ENCODE measurements at places on chromosomes 13 and 19.

- no peak for DNase-seq
Observed at GRCh38 chr13:38346764-38347163, 2.9 kb upstream of the UFM1 start.

DNA sequence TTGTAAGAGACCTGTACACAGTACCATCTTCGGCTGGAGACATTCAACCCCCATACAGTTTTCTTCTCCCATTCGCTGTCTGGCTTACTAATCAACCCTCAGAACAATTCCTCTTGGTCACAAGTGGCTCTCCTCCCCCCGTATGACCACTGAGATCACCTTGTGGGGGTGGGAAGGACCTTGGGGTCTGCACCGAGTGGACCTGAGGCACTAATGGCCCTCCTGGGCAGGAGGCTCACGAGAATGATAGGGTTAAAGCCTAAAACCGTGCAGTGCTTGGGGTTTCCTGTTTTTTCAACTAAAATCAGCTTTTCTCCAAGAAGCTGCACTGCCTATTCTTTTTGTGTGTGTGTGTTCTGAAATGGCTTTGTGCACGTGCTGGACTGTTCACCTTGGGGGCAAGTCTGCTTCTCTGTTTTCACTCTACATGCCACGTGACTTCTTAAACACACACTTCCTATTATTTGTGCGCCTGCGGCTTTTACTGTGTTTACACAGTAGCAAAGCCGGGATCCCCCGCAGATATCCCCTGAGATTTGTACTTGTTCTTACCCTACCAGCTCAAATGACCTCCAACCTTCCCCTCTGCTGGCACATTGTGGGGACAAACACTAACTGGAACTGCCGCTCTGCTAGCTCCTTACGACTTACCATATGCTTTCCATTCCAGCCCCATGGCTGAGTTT, 12.3 kb downstream of the RBM26 start:
- DNase-seq, result no peak

DNA sequence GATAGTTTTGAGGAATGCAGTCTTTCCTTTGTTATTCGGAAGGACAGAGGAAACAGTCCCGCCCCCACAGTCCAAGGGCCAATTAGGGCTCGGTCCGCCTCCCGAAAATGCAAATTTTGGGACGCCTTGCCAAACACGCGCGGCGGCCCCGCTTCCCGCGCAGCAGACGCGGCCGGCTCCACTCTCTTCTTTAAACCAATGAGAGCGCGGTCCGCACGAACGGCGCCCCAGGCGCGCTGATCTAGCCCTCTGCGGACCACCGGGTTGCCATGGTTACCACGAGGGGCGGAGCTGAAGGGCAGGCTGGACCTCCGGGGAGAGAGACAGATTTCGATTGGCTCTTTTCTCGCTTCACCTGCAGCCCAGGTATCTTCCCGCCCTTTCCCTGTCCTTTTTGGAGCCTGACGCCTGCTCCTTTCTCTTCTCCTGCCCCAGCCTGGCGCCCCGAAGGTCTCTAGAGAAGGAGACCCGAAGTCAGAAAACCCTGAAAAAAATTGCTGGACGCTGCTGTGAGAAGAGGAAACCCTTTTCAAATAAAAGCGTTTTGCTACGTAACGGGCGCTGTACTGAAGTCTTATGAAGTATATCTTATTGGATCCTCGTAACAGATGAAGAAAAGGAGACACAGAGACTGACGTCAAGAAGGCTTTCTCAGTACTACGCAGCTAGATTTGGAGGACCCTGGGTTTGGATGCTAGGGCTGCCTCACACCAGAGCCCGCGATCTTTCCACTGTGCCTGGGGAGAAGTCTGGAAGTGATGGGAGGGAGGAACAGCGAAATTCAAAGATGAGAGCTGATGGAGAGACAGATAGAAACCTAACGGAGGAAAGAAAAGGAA, 2.0 kb downstream of the PTH2 start:
- no peak for DNase-seq

GRCh38 chr13:57633141-57633949, 1.8 kb downstream of the PCDH17 start:
- no peak for DNase-seq

GRCh38 chr13:83557845-83558244, 324.4 kb downstream of the SLITRK1 start:
- no peak for DNase-seq

DNA sequence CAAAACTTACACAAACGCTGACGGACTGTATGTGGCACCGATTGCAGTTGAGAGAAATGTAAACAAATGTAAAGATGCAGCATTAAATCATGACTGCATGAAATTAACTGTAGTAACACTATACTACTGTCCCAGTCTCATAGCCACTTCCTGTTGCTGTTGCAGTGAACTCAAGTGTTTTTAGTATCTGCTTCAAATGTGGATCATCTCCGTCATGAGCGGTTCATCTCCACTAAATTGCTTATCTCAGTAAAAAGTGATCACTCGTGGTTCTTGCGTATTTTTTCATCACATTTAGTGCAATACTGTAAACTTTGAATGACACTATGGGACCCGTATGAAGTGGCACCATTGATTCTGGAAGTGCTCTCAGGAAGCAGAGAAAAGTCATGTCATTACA, 60.3 kb upstream of the RNF113B start:
- DNase-seq, result no peak

DNA sequence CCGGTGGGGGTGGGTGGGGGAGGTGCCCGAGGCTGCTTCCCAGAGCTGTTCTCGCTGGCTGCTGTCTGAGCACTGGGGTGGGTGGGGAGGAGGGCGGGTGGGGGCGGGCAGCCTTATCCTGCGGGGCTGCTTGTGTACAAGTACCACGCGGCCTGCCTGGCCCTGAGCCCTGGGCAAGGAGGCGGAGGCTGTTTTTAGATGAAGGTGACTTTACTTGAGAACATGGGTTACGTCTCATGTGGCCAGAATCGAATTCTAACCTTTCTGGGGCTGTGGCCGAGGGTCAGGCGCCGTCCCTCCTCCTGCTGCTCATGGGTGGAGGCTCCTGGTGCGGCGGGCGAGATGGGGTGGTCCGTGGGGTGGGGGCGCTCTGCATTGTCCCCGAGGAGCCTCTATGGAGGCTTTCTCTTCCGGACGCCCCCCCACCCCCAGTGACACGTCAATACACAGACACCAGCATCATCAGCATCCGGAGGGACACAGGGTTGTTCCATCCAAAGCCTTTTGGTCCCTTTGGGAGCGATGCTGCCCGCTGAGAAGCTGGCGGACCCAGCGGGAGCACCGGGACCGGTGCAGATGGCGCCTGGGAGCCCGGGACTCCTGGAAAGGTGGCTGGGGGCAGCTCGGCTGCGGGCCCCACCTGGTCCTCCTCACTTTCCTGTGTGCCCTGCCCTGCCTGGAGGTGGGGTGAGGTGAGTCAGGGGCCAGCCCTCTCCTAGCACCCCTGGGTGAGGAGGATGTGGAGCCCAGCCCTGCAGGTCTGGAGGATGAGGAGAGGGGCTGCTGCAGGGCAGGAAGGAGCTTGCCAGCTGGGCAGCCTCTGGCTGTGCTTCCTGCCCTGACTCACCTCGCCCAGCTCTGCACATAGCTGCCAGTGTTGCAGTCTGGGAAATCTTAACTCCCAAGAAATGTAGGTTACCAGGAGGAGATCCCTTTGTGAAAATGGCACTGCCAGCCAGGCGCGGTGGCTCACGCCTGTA, 3.4 kb downstream of the BSG start:
- DNase-seq, result peak; percentile 54

- DNase-seq, result no peak
Observed at GRCh38 chr13:77866971-77867370, 51.7 kb downstream of the EDNRB start.

DNA sequence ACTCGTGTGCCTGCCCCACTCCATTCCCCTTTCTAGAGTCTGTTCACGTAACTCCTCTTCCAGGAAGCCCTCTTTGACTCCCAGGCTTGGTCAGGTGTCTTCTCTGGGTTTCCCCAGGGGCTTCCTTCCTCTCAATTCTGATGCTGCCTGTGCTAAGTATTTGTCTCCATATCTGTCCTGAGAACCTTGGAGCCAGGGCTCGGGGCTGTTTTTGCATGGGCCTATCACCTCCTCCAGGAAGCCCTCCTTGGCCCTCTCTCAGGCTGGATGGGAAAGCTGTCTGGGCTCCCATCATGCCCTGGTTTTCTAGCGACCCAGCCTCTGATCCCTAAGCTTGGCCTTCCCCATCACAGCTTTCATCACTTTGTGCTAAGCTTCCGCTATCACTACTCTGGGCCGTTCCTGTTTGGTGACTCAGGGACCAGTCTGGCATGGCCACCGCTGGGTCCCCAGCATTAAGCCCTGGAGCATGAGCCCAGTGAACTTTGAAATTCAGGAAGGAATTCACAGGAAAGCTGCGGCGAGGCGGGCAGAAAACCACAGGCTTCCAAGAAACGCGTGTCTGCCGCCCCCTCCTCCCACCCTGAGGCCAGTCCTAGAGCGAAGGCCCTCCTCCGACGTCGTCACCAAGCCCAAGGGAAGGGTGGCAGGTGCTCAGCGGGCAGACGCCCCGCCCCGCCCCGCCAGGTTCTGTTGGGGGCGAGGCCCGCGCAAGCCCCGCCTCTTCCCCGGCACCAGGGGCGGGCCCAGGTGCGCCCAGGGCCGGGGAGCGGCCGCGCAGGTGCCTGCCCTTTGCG, 486 bp upstream of the SPINT2 start:
- DNase-seq, result peak; percentile 45

DNA sequence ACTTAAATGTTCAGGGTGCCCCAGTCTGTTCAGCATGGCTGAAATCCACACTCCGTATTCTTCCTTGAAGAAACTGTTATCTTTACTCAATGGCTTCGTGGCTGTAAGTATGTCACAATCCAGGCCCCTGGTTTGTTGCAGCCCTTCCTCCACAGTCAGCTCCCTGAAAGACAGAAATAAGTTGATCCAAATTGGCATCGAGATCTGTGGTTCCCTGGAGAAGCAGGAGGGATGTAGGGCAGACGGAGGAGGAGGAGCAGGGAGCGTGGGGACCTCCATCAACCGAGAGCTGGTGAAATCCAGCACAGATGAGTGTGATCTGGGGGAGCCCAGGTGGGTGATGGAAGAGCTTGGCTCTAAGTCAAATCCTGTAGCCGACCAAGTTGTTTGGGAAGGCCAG, 304 bp downstream of the TSPAN16 start:
- no peak for DNase-seq

DNA sequence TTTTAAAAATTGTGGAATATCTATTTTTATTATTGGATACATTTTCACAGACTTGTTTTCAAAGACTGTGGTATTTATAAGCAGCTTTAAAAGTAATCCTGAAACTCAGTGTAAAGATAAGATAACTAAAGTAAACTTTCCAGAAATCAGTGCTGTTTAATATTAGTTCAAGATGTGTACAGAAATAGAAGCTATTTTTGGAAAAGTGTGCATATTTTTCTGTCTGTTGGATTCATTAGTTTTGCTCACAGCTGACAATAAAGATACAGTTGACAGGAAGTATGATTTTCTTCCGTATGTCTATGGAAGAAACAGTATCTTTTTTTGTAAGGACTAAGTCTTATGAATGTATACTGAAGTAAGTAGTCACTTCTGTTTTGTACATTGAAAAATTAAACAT, 85.9 kb downstream of the GJA3 start:
- no peak for DNase-seq

DNA sequence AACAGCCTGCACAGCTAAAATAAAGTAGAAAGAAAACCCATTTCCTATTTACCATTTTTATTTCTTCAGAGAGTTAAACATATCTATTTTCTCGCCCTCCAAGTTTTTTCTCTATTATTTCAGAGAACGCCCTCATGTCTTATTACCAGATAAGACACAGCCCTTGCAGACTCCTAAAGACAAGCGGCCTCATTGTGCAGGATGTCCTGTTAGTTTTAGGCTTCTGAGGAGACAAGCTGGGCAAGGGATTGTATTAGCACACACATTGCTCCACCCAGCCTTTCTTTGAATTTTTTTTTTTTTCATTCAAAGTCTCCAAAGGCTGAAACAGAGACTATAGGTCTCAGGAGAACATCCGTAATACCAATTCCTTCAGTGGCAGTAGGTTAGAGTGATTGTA, 101.8 kb upstream of the UBL3 start:
- DNase-seq, result no peak

GRCh38 chr13:45162194-45162593, 38.7 kb downstream of the KCTD4 start:
- DNase-seq, result no peak

Measured in retinal pigment epithelial cell (primary cell).